ENCODE measurements at places on chromosomes 6 and 20.

- no peak for DNase-seq
Measured at GRCh38 chr20:57953638-57954037, 243.8 kb upstream of the PMEPA1 start.

- no peak for DNase-seq
Measured at GRCh38 chr6:98775205-98775604, 59.2 kb upstream of the POU3F2 start.

DNA sequence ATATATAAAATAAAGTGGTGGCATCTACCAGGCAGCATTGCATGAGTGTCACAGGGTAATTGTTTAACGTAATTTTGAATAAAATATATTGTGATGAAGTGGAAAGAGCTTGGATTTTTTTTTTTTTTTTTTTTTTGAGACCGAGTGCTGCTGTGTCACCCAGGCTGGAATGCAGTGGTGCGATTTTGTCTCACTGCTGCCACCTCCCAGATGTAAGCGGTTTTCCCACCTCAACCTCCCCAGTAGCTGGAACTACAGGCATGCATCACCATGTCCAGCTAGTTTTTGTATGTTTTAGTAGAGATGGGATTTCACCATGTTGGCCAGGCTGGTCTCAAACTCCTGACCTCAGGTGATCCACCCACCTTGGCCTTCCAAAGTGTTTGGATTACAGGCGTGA lies 81.1 kb upstream of the SMIM8 start:
- no peak for DNase-seq

DNA sequence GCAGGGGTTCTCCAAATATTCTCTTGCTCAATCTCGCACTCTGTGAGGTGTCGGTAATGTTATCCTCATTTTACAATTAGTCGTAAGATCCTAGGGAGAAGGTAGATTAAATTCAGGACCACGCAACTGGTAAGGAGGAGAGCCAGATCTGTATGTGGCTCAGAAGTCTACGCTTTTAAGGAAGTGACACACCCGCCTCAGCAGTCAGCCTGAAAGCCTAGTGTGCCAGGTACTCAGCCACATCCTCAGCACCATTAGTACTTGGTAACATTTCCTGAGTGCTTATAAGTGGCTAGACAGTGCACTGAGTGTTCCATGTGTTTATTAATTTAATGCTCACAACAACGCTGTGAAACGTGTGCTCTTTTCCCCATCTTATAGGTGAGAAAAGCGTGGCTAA lies 63.7 kb downstream of the DHX35 start:
- no peak for DNase-seq

GRCh38 chr20:38113401-38114325 lies 51.4 kb downstream of the TGM2 start:
- DNase-seq: no peak

DNA sequence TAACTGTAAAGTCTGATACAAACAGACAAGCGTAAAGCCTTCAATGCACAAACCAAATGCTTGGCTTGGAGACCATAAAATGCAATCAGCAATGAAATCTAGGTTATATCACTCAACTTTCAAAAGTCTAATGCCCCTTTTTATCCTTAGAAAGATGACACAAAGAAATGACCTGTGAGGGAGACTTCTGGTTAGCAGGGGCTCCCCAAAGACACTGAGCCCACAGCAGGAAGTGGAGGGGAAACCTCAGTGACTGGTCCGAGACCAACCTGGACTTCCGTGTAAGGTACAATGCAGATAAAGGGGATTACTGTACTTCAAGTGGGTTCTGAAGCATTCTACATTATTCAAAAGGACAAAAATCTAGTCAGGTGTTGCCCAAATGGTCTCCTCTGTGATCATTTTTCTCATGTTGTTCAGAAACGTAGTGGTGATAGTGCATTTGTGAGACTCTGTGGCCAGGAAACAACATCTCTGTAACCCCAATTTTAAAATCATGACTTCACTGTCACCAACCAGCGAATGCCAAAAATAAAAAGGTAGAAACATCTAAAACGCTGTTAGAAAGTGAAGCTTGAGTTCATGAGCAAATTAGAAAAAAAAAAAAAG lies 88.2 kb downstream of the HIVEP2 start:
- DNase-seq: no peak

- DNase-seq: no peak
Measured at GRCh38 chr20:64212755-64213154, 42.8 kb upstream of the PCMTD2 start.

- DNase-seq: no peak
Measured at GRCh38 chr20:2900845-2901592, 27.7 kb downstream of the PTPRA start.

DNA sequence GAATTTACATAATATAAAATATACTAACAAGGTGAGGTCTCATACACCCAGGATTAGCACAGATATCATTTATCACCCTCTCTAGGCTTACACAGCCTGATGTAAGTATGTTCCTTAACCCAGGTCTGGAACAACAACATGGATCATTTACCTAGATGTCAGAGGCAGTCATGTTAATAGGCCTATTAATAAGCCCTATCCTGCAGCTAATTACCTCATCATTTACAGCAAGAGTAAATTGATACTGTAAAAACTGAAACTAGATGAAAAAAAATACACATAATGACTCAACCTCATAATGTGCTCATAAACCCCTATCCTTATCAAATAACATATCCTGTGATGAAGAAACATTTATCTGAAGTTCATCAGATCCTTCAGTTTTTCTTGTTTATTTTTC lies 334.3 kb upstream of the MANEA start:
- no peak for DNase-seq

DNA sequence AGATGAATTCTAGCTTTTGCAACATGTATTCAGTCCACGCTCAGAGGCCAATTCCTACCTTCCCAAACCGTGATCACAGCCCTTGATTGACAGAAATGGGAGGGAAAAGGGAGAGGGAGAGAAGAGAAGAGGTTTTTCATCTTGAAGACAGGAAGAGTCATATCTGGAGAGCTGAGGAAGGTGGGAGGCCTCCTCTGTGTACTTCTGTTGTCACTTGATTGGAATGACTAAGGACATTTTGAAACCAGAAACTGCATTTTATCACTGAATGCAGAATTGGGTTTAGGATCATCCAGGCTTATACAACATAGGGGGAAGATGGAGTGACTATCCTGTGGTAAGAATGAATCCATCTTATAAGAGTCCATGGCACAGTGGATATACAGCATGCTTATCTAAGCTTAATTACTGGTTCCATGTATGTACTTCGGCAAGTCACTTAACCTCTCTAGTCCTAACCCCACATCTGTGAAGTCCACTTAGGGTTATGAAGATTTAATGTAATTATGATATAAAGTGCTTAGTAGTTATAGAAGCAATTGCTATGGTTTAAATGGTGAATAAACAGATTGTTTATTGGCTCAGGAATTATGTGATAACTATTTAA lies 144.0 kb downstream of the BCKDHB start:
- no peak for DNase-seq

DNA sequence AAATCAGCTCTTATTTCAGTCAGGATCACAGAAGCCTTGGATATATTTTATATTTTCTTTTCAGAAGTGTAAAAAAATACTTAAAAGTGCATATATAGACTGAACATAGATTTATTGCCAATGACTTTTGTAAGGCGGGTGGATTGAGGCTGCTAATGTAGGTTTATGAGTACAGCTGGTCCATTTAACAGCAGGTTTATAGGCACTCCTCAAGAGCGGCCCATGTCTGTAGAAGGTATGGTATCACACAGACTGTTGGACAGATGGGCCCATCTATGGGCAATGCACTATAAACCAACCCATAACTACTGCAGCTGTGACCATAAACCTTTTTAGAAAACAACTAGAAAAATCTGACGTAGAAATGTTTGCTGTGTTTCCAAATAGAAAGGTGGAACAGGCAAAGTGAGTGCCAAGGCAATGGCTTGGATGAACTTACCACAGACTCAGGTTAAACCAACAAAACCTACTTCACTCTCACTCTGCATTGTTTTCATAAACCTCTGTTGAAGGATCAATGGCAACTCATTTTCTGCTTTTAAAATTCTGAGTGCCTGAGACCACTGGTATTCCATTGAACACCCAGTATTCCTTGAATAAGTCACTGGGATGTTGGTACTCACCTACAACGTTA lies 170.6 kb upstream of the EYA4 start:
- DNase-seq: no peak

- DNase-seq: no peak
Measured at GRCh38 chr6:47599512-47599911, 98.9 kb upstream of the ADGRF4 start.
